ENCODE measurements at places on chromosomes 2 and 18. TPM values are rescaled to one million over a fixed set of nuclear protein-coding genes. Genes with fewer than 3 reads are reported as not detected.

Gene TBR1
- not detected for total RNA-seq

Gene PLEKHH2
- total RNA-seq, result 1.8 TPM

Gene LIMS3
- not detected for total RNA-seq

Gene IL1RL1
- total RNA-seq, result 0.39 TPM

Gene GALNT5
- 0.09 TPM for total RNA-seq

Gene NDUFS1
- total RNA-seq, result 51.4 TPM

Gene MMADHC
- total RNA-seq, result 61.7 TPM

Gene GAD1
- not detected for total RNA-seq

Gene TSPYL6
- total RNA-seq, result not detected

Gene PRSS56
- not detected for total RNA-seq

Gene ITGB6
- total RNA-seq, result not detected

Gene FLACC1
- total RNA-seq, result 8.0 TPM

Gene GRP
- total RNA-seq, result not detected

Gene PASK
- total RNA-seq, result 230 TPM

Gene YWHAQ
- total RNA-seq, result 139 TPM

Gene PRKAG3
- not detected for total RNA-seq

Gene CDH19
- total RNA-seq, result not detected

Gene ESPNL
- total RNA-seq, result 0.44 TPM

Gene KCNG2
- not detected for total RNA-seq

Gene POTEC
- 0.05 TPM for total RNA-seq

Gene PDE1A
- total RNA-seq, result not detected

Gene CYRIA
- 2.1 TPM for total RNA-seq

Gene BARD1
- 8.1 TPM for total RNA-seq

Gene PAX8
- total RNA-seq, result 1.0 TPM

Gene ZRANB3
- total RNA-seq, result 4.7 TPM

Gene STK11IP
- total RNA-seq, result 52.8 TPM

Gene RBKS
- total RNA-seq, result 1.4 TPM

Gene ME2
- total RNA-seq, result 34.7 TPM

Data from T-cell (primary cell).